ENCODE measurements at places on chromosomes 6 and 20. TPM values are rescaled to one million over a fixed set of nuclear protein-coding genes. Genes with fewer than 3 reads are reported as not detected.

Gene MBOAT1
- total RNA-seq, result 15.1 TPM

- no peaks in the 10 kb centered on the region for H3K27me3 ChIP-seq
- DNase-seq, result peak; percentile 50
- H3K36me3 ChIP-seq, result no peaks in the 10 kb centered on the region
- peak overlapping the region; percentile 92 for H3K27ac ChIP-seq
- peaks cover 3% of the 10 kb centered on the region for H3K4me1 ChIP-seq
These were observed 1.2 kb downstream of the ECI2 start for GRCh38 chr6:4133941-4134838.

Gene CPXM1
- 5.2 TPM for total RNA-seq

- H3K27me3 ChIP-seq, result no peaks in the 10 kb centered on the region
- no peak for DNase-seq
- no peaks in the 10 kb centered on the region for H3K36me3 ChIP-seq
- no peaks in the 10 kb centered on the region for H3K4me1 ChIP-seq
These were observed 361.2 kb downstream of the UTRN start for GRCh38 chr6:144646093-144647056.

DNA sequence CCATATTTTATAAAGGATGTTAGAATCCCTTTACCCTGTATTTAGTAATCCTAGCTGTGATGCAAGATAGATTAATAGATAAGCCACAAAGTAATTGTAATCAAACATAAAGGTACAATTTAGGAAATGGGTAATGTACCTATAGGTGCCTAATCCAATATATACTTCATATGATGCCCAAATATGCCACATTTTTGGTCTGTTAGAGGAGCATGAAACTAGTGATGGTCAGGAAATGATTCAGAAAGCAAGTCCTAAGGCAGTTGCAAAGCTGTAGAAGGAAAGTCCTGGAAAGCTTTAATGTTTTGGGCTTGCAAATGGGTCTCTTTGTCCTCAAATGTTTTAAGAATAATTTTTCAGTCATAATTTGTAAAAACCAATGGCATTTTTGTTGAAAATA is 76.6 kb upstream of the PTPRK start:
- no peaks in the 10 kb centered on the region for H3K27me3 ChIP-seq
- H3K4me3 ChIP-seq, result no peak overlapping the region
- H3K27ac ChIP-seq, result no peak overlapping the region
- no peak for DNase-seq
- H3K4me1 ChIP-seq, result no peaks in the 10 kb centered on the region

- H3K4me3 ChIP-seq, result no peak overlapping the region
- H3K36me3 ChIP-seq, result no peaks in the 10 kb centered on the region
- H3K4me1 ChIP-seq, result no peaks in the 10 kb centered on the region
- no peaks in the 10 kb centered on the region for H3K27me3 ChIP-seq
- H3K27ac ChIP-seq, result no peak overlapping the region
These were observed 440.6 kb upstream of the EPHA7 start for GRCh38 chr6:93859971-93860370.

GRCh38 chr20:23542801-23543200 is 25.5 kb downstream of the CST9L start:
- DNase-seq, result no peak
- no peaks in the 10 kb centered on the region for H3K27me3 ChIP-seq
- H3K36me3 ChIP-seq, result no peaks in the 10 kb centered on the region
- H3K4me1 ChIP-seq, result no peaks in the 10 kb centered on the region
- H3K27ac ChIP-seq, result no peak overlapping the region
- no peak overlapping the region for H3K4me3 ChIP-seq

DNA sequence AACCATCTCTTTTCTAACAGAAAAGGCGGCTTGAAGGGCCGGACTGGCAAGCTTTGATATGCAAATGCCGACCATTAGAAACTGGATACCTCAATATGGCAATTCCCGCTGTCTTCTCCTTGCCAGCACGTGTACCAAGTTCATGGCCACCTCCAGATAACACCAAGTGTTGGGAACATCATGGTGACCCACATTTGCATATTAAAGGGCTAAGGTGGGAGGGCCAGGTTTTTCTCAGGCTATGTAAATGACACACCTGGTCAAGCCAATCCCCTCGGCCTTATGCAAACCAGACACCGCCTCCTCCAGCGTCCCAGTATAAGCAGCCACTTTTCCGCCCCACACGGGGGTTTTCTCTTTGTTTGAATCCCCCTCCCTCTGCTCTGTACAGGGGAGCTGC is 110.7 kb downstream of the DACT2 start:
- no peak overlapping the region for H3K4me3 ChIP-seq
- no peak for DNase-seq
- H3K27me3 ChIP-seq, result peaks cover 2% of the 10 kb centered on the region
- no peaks in the 10 kb centered on the region for H3K4me1 ChIP-seq
- H3K27ac ChIP-seq, result no peak overlapping the region
- no peaks in the 10 kb centered on the region for H3K36me3 ChIP-seq

Gene TBX18
- total RNA-seq, result 4.1 TPM

- H3K4me1 ChIP-seq, result no peaks in the 10 kb centered on the region
- no peaks in the 10 kb centered on the region for H3K27me3 ChIP-seq
- peak overlapping the region; percentile 59 for H3K27ac ChIP-seq
- H3K4me3 ChIP-seq, result peak overlapping the region; percentile 57
- peak; percentile 60 for DNase-seq
These were observed 998 bp downstream of the BMP2 start for GRCh38 chr20:6768228-6769140.

Gene KIFC1
- 2.3 TPM for total RNA-seq

Gene ASIP
- not detected for total RNA-seq

DNA sequence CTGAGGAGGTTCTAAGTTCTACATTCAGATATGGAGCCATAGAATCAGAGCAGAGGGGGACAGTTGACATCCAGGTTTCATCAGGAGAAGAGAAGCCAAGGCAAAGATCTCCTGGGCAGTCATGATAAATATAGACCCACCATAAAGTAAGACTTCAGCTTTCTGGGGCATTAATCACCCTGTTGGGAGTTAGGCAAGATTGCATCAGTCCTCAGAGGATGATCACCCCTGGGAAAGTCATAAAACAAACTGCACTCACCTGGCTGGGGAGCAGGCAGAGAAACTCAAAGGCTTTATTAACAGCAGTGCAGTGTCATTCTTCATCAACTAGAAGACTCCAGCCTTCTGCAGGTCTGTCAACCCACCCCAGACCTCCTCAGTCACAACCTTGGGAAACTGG is 301.3 kb upstream of the JARID2 start:
- H3K36me3 ChIP-seq, result no peaks in the 10 kb centered on the region
- no peaks in the 10 kb centered on the region for H3K27me3 ChIP-seq
- no peak for DNase-seq
- no peak overlapping the region for H3K4me3 ChIP-seq
- no peaks in the 10 kb centered on the region for H3K4me1 ChIP-seq
- no peak overlapping the region for H3K27ac ChIP-seq

Gene ULBP2
- 1.3 TPM for total RNA-seq

- H3K36me3 ChIP-seq, result no peaks in the 10 kb centered on the region
- H3K27me3 ChIP-seq, result no peaks in the 10 kb centered on the region
- DNase-seq, result no peak
- no peaks in the 10 kb centered on the region for H3K4me1 ChIP-seq
- no peak overlapping the region for H3K27ac ChIP-seq
These were observed 66.3 kb upstream of the DST start for GRCh38 chr6:56708810-56709597.

DNA sequence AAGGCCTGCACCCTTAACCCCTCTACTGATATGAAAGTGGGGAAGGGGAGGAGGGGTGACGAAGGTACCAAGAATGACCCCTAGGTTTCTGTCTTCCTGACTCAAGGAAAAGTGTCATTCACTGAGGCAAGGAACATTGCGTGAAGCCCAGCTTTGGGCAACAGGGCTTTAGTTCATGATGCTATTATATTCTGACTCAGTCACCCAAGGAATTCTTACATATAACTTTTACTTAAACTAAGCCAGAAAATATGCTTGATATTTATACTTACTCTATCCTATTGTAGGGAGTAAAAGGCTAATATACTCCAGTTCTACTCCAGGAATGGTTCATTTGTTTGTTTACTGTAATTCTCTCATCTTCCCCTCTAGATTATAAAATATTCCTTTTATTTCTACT is 60.5 kb downstream of the DOP1A start:
- no peak overlapping the region for H3K27ac ChIP-seq
- H3K4me1 ChIP-seq, result no peaks in the 10 kb centered on the region
- no peaks in the 10 kb centered on the region for H3K27me3 ChIP-seq
- peaks cover 56% of the 10 kb centered on the region for H3K36me3 ChIP-seq
- no peak for DNase-seq

DNA sequence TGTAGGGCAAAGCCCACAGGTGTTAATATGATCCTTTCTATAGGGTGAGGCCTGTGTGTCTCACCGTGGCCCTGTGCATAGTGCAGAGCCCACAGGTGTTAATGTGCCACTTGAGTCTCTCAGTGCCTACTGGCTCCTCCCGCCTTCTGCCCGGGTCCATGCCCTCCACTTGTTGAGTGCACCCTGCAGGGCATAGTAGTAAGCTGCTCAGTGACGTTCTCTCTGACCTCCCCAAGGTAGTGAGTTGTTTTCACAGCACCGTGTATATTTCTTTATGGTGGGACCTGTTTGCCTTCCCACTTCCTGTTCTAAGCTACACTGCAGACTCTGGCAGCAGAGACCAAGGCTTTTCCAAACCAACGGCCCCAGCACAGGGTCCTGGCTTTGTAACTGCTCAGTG is 64.5 kb upstream of the SLC22A1 start:
- peaks cover 63% of the 10 kb centered on the region for H3K36me3 ChIP-seq
- H3K27ac ChIP-seq, result no peak overlapping the region
- H3K4me1 ChIP-seq, result no peaks in the 10 kb centered on the region
- no peak for DNase-seq

DNA sequence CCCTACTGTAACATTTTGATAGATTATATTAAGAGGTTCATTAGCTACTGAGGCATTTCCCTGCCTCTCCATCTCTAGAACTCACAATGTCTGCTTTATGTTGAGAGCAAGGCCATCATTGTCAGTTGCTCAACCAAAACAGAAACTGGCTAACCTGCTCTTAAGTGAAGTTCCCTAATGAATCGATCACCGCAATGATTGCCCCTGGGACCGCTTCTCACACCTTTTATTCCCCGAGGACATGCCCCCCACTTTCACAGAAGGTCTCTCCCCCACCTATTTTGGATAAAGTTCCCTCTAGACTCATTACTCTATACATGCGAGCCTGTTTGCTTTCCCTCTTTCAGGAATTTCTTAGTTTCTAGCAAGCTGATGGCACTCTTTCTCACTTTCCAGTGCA is 108.8 kb downstream of the FAM217A start:
- DNase-seq, result no peak
- no peak overlapping the region for H3K4me3 ChIP-seq
- H3K27ac ChIP-seq, result no peak overlapping the region
- H3K4me1 ChIP-seq, result no peaks in the 10 kb centered on the region
- H3K36me3 ChIP-seq, result no peaks in the 10 kb centered on the region
- no peaks in the 10 kb centered on the region for H3K27me3 ChIP-seq

DNA sequence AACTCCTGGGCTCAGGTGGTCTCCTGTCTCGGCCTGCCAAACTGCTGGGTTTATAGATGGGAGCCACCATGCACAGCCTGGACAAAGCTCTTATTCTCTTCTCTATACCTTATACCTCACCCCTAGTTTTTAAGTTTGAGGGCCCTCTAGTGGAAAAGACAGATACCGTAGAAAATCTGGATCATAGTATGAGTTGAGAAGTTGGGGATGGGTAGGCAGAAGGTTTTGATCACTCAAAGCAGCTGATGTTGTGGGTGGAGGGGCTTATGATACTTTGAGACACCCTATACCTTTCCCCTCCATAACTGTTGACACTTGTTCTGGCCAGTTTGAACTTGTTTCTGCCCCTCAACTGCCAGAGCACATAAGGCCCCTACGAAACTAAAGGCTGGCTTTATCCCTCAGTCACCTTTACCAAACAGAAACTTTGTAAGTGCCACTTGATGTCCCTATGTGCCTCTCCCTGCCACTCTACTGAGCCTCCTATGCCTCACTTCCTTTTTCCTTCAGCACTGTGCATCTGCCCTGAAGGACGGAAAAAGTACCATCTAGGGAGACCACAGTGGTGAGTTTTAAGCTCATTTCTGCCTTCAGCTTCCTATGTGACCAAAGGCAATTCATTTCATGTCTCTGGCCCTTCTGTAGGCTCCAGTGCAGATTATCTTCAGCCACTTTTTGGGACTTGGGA is 28.6 kb downstream of the RALY start:
- H3K4me3 ChIP-seq, result no peak overlapping the region
- peaks cover 6% of the 10 kb centered on the region for H3K4me1 ChIP-seq
- no peak overlapping the region for H3K27ac ChIP-seq
- H3K36me3 ChIP-seq, result no peaks in the 10 kb centered on the region
- DNase-seq, result no peak

Gene MLIP
- total RNA-seq, result 2.4 TPM

DNA sequence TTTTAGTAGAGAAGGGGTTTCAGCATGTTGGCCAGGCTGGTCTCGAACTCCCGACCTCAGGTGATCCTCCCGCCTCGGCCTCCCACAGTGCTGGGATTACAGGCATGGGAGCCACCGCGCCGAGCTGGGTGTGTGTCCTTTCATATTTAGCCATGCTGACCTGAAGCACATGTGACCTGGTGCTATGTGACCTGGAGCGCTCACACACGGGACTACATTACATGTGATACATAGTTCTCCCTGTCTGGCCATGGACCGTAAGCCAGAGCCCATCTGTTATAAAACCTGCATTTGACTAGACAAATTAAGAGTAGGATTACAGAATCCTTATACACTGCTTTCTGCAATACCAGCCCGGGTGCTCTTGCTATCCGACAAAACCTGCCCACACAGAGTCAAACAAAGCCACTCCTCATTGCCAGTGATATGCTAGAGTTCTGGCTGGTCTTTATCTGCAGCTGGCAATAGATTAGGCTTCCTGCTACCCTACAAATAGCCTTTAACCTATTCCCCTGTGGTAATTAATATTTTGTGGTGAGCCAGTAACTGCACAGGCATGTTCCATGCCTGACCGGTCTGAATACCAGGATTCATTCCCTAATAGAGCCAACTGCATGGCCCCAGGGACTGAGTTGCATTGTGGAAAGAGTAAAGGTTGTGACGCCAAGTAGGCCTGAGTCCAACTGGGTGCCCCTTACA is 26.3 kb upstream of the FAM50B start:
- no peak overlapping the region for H3K27ac ChIP-seq
- no peak for DNase-seq
- peaks cover 22% of the 10 kb centered on the region for H3K4me1 ChIP-seq
- no peak overlapping the region for H3K4me3 ChIP-seq

- H3K27ac ChIP-seq, result no peak overlapping the region
- no peaks in the 10 kb centered on the region for H3K27me3 ChIP-seq
- no peak for DNase-seq
- H3K36me3 ChIP-seq, result no peaks in the 10 kb centered on the region
- H3K4me3 ChIP-seq, result no peak overlapping the region
These were observed 46.3 kb upstream of the HSF2 start for GRCh38 chr6:122352981-122353664.

GRCh38 chr20:35541118-35541782 is 628 bp upstream of the ERGIC3 start:
- no peaks in the 10 kb centered on the region for H3K27me3 ChIP-seq
- no peak for DNase-seq
- H3K4me3 ChIP-seq, result peak overlapping the region; percentile 51
- H3K27ac ChIP-seq, result no peak overlapping the region
- peaks cover 5% of the 10 kb centered on the region for H3K36me3 ChIP-seq

Data from kidney (tissue), 22 donors.